ENCODE measurements at places on chromosomes 2 and 18. TPM values are rescaled to one million over a fixed set of nuclear protein-coding genes. Genes with fewer than 3 reads are reported as not detected.

- no peak for DNase-seq
These were observed 11.9 kb downstream of the ZNF516 start for GRCh38 chr18:76482971-76483691.

DNA sequence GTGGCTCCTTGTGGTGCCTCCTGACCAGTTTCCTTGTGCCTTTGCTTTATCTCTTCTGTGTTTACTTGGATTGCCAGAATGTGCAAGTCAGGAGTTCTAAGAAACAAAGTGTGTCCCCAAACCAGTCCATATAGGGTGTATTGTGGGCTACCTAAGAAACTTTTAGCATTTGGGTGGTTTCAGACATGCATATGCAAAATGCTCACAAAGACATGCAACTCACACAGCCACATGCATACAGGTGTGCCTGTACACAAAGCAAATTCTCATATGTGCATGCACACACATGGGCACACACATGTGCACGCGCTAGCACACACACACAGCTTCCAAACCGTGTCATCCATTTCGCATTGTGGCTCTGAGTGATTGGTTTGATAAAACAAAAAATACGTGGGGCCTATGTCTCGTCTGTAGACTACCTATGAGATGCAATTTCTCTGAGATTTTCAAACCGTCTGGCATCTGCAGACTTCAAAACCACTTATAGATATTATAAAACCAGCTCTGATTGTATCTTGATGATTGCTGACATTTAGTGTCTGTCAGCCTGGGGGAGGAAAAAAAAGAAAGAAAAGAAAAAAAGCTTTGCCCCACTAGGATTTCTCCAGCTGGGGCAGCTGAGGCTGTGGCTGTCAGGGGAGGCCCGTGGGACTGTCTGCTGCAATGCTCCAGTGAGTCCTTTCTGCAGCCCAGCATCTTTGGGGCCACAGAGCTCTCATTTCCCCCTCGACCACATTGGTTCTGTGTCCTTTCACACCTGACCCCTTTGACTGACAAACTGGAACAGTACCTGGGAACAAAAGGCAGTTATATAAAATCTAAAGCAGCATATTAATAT, 556.1 kb downstream of the CMPK2 start:
- DNase-seq: no peak

LOXL3 gene
- 8.6 TPM for polyA plus RNA-seq

DNA sequence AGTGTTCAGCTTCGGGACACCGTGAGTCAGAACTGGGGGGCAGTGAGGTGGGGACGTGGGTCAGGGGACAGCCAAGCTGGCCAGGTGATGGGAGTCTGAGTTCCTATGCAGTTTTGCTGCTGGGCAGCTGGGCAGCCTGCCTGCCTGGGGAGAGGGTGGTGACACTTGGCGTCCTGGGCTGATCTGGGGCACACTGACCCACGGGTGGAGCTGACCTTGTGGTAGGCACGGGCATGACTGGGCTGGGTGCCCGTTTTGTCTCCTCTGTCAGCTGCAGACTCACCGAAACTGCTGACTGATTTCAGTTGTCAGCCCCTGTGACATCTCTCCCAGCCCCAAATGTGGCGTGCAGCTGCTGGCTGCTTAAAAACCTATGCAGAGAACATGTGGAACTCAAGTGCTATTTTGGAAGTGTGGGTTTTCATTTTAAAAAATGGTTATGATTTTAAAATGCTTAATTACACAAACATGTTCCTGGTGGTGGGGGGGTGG, 32.6 kb upstream of the E2F6 start:
- DNase-seq: no peak

REEP1 gene
- polyA plus RNA-seq: 39.5 TPM

- DNase-seq: no peak
These were observed 42.2 kb downstream of the HIBCH start for GRCh38 chr2:190277234-190278112.

GRCh38 chr2:7567646-7568045, 650.4 kb downstream of the RNF144A start:
- no peak for DNase-seq

- no peak for DNase-seq
These were observed 2047.1 kb downstream of the SUCLG1 start for GRCh38 chr2:82412021-82412420.

DNA sequence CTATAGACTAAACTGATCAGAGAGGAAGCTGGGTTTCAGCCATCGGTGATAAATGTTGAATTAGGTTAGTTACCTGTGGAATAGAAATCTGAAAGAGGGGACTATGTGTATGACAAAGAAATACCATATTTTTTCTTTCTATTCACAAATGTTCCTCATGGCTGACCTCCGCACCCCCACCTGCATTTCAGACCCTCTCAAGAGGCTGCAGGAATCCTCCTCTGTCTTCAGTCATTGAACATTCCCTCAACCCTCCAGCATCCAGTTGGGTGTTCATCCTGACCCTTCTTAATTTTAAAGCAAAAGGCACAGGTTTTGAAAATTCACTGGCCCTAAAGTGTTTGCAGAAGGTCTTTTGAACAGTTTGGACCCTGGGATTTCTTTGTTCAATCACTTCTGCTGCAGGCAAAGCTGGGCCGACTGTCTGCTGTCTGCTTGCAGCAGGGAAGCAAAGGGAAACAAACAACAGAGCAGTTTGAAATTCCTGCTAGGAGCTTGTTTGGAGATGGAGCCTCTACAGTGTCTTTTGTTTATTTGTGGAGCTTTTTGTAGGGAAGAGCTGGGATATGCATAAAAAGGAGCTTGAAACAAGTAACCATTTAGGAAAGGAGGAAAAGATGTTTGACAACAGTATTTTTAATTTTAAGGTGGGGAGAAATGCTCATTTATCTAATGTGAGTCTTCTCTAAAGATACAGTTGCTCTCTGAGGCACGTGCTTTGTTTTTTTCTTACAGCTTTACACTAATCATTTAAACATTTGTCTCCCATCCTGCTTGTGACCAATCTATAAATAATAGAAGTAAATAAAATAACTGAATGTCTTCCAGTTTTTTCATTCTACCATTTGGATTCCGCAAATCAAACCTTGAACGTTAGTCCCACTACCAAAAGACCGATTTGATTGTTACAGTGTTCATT, 213.3 kb upstream of the MMADHC start:
- DNase-seq: no peak

GRCh38 chr2:219442256-219443015, 7.8 kb downstream of the SPEG start:
- no peak for DNase-seq

C2orf66 gene
- polyA plus RNA-seq: 0.10 TPM

DNA sequence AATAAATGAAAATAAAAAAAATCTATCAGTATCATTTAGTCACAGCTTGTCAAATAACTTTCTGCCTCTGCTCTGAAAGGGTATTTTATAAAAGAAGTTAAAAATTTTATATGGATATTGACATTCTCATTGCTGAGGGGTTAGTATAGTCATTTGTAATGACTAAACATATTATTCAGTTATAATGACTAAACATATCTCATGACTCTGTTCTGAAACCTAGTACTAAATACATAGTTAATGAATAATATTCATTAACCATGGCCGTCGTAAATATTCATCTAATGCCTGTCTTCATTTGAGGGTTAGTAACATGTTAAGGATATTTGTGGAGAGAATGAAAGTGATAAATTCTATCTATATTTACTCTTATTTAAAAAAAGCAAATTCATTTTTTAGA, 69.1 kb upstream of the MAP4K3 start:
- no peak for DNase-seq

DNA sequence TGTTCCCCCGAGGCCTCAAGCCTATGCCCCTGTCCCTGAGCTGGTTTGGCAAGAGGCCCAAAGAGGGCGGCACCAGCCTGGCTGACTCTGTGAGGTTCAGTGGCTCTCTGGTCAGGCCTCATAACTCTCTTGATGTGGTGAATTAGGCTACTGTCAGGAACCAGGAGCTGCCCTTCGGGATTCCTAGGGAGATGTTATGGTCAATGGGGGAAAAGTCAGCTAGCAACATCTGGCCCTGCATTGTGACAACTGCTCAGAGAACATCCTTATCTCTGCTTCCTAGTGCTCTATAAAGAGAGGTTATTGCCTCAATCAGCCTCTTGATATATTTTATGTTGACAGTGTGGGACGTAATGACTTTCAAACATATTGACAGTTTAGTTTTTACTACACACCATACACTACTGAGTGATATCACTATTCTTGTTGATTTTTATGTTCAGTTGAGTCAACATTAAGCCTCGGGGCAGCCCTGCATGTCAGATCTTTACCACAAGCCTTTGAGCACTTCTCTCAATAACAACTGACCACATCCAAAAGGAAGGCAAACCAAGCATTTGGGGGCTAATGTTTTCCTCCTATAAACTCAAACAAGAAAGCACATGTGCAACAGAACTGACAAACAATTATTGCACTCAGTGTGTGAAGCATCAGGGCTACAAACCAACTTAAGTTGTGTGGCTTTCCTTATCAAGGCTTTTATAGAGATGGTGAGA, 448.3 kb upstream of the SLC14A2 start:
- no peak for DNase-seq

VIT gene
- 47.4 TPM for polyA plus RNA-seq

NEU4 gene
- 0.29 TPM for polyA plus RNA-seq

GRCh38 chr2:58120626-58121229, 74.1 kb downstream of the VRK2 start:
- no peak for DNase-seq

DNA sequence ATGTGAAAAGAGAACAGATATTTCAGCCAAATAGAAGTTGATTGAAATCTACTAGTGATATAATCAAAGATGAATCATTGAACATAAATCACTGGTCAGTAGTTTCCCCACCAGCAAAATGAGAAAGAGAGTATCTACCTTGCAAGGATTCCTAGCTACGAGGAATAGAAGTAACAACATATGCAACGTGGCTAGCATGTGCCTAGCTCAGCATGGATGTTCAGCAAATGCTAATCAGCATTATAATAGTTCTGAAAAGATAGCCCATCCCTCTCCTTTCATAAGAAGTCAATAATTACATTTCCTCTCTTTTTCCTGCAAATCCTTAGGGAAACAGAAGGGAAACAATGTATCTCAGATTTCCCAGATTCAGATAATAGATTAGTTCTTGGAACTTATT, 417.2 kb downstream of the SATB2 start:
- DNase-seq: no peak

IGFBP2 gene
- polyA plus RNA-seq: 162 TPM

GRCh38 chr2:192298664-192299063, 103.9 kb upstream of the TMEFF2 start:
- DNase-seq: no peak

LRP2 gene
- not detected for polyA plus RNA-seq

DNA sequence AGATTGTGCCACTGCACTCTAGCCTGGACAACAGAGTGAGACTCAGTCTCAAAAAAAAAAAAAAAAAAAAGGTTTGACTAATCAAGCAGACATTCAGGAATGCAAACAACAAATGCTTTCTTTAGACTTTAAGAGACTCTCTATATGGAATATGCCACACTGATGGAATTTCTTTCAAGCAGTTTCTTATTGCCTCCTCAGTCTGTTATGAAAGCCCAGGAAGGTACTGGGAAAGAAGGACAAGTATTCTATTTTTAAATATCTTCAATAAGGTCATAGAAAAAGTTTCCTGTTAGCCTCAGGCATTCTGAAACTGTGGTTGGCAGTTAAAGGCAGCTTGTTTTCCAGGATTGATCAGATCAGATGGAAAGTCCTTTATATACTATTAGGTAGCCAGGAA, 241.6 kb downstream of the PIK3C3 start:
- DNase-seq: no peak

- peak; percentile 17 for DNase-seq
These were observed 9.4 kb upstream of the COLEC11 start for GRCh38 chr2:3585261-3586109.

GPR35 gene
- 3.3 TPM for polyA plus RNA-seq

DNA sequence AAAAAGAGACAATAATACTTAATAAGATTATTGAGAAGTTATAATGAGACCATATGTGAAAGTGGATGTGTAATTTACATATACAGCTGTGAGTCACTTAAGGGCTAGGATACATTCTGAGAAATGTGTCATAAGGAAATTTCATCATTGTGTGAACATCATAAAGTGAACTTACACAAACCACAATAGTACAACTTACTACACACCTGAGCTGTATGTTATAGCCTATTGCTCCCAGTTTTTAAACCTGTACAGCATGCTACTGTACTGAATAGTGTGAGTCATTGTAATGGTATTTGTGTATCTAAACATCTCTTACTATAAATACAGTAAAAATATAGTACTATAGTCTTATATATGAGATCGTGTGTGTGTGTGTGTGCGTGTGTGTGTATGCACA, 1420.3 kb upstream of the PIK3C3 start:
- DNase-seq: no peak

DNA sequence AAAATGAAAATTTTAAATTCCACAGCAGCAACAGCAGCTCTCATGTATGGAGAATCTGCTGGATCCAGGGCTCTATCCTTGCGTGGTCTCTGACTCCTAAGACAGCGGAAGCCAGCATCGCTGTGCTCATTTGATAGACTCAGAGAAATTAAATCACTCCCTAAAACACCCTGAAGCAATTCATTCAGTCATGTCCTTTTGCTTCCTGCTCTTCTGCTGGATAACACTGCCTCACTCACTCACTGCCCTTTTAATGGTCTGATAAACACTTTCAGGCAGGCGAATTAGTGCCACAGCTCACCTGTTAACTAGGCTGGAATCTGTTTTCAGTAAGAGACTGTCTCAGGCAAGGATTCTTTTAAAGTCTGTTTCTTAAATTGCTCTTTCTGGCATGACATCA, 10.0 kb downstream of the WIPF1 start:
- no peak for DNase-seq

ABCB11 gene
- 0.04 TPM for polyA plus RNA-seq

- DNase-seq: no peak
These were observed 11.1 kb downstream of the EVA1A start for GRCh38 chr2:75549401-75550253.

SEPTIN10 gene
- 90.2 TPM for polyA plus RNA-seq

LRATD1 gene
- polyA plus RNA-seq: 26.2 TPM

DNA sequence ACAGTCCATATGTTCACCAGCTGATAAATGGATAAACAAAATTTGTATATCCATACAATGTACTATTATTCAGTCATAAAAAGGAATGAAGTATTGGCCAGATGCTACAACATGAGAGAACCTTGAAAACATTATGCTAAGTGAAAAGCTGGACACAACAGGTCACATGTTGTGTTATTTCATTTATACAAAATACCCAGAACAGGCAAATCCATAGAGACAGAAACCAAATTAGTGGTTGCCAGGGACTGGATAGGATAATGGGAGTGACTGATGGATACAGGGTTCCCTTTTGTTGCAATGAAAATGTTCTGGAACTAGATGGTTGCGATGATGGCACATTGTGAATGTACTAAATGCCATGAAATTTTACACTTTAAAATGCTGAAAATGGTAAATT, 10.2 kb upstream of the PCARE start:
- no peak for DNase-seq

RAD51AP2 gene
- polyA plus RNA-seq: not detected
